ENCODE measurements at places on chromosomes 5 and 9. TPM values are rescaled to one million over a fixed set of nuclear protein-coding genes. Genes with fewer than 3 reads are reported as not detected.

PGM5 gene
- total RNA-seq: not detected

OR1N2 gene
- not detected for total RNA-seq

CHSY3 gene
- 0.29 TPM for total RNA-seq

C9orf43 gene
- total RNA-seq: 0.69 TPM

ANKRA2 gene
- total RNA-seq: 12.8 TPM

HAVCR2 gene
- total RNA-seq: not detected

MOCS2 gene
- 55.4 TPM for total RNA-seq

TMEM252 gene
- total RNA-seq: not detected

SLC1A1 gene
- total RNA-seq: 1.4 TPM

ZNF366 gene
- not detected for total RNA-seq

KDM3B gene
- total RNA-seq: 37.8 TPM

ST6GALNAC4 gene
- total RNA-seq: 32.6 TPM
